CD8-positive, alpha-beta memory T cell (primary cell): ENCODE measurements at places on chromosomes 13 and 19.

DNA sequence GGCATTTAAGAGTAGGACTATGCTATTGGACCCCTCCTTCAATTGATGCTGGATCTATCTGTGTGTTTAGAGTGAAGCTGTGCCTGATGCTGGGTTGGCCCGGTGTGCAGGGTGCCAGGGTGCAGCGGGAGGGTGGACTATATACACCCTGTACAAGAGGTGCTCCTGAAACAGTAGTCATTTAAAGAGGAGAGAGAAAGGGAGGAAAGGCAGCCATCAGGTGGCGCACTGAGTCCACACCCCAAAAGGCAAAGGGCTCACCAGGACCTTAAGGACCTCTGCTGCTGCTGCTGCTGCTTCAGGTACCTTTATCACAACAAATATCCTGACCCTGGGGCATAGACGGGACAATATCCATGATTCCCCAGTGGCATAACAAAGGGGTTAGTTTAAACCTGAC is 39.4 kb downstream of the ZNF136 start:
- H3K36me3 ChIP-seq: no peaks in the 10 kb centered on the region
- peak; percentile 31 for DNase-seq
- no peaks in the 10 kb centered on the region for H3K4me1 ChIP-seq
- H3K27me3 ChIP-seq: no peaks in the 10 kb centered on the region
- no peak overlapping the region for H3K4me3 ChIP-seq
- no peak overlapping the region for H3K27ac ChIP-seq

- no peak for DNase-seq
- H3K36me3 ChIP-seq: no peaks in the 10 kb centered on the region
- H3K27ac ChIP-seq: peak overlapping the region; percentile 71
- H3K27me3 ChIP-seq: no peaks in the 10 kb centered on the region
- peaks cover 49% of the 10 kb centered on the region for H3K4me1 ChIP-seq
These were observed 555 bp downstream of the SAMD4B start for GRCh38 chr19:39342647-39343305.

DNA sequence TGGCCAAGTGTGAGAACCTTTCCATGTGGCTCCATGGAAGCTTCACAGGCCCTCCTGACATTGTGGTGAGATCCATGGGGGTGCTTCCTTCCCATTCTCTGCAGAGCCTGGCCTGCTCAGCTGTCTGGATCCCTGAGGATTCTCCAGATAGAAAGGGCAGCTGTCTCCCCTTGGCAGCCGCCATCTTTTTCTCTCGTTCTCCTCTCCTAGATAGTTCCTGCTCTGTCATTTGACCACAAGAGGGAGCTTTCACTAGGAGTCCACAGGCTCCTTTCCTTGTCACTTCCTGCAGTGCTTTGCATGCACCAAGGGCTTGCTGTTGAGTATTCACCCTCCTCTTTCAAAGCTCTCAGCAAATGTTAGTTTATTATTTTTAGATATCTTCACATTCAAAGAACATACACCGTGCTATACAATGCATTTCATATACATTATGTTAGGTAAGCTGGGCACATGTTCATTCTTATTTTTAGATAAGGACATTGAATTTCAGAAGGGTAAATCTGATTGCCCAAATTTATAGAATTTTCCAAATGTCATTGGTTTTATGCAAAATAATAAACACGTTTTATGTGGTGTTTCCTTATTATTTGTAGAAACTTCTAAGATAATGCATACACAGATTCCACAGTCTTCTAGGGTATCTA is 133.2 kb downstream of the FRY start:
- no peak overlapping the region for H3K4me3 ChIP-seq
- H3K27ac ChIP-seq: no peak overlapping the region
- H3K4me1 ChIP-seq: no peaks in the 10 kb centered on the region
- H3K36me3 ChIP-seq: no peaks in the 10 kb centered on the region

- peak; percentile 80 for DNase-seq
- H3K27me3 ChIP-seq: no peaks in the 10 kb centered on the region
These were observed at the start of gene ZNF570 for GRCh38 chr19:37468961-37469777. ZNF570 (plus strand) TSS chr19:37469356; CDS start chr19:37470355, 999 bp downstream.

DNA sequence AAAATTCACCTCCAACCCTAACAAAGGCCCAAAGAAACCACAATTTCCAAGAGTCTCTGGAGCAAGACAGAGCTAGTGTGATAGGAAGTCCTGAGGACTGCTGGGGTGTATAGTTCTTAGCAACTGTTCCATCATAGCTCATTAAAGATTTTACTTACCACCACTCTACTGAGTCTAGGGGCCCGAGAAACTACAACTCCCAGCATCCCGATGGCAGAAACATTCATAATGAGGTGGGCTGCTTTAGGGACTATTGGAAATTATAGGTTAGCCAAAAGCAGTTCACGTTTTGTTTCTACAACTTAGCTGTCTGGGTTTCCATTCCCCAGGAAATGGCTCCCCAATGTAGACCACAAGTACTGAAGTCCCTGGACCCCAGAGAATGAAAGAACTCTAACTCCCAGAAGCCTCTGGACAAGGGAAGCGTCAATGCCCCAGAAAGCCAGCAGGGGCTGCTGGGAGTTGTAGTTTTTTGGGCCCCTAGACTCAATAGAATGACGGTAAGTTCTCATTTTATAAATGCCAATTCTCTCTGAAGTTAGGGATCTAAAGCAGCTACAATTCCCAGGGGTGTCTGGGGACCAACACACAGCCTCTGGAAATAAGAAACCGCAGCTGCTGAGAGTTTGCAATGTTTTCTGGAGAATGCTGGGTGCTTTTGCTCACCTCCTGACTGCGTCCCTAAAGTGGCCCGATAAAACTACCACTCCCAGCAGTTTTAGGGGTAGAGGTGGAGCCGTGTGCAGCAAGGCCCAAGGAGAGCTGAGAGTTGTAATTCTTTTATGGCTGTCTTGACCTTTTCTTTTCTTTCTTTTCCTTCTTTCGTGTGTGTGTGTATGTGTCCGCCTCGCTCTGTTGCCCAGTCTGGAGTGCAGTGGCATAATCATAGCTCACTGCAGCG is 11.1 kb downstream of the FTL start:
- DNase-seq: no peak
- H3K27me3 ChIP-seq: no peaks in the 10 kb centered on the region
- peaks cover 5% of the 10 kb centered on the region for H3K36me3 ChIP-seq
- H3K4me3 ChIP-seq: no peak overlapping the region

GRCh38 chr13:100515410-100515800 is 73.2 kb downstream of the GGACT start:
- no peak overlapping the region for H3K4me3 ChIP-seq
- no peak overlapping the region for H3K27ac ChIP-seq
- H3K4me1 ChIP-seq: peaks cover 7% of the 10 kb centered on the region
- no peaks in the 10 kb centered on the region for H3K27me3 ChIP-seq

GRCh38 chr13:19817106-19817505 is 34.4 kb upstream of the PSPC1 start:
- H3K27ac ChIP-seq: no peak overlapping the region
- no peak for DNase-seq
- H3K4me3 ChIP-seq: no peak overlapping the region

DNA sequence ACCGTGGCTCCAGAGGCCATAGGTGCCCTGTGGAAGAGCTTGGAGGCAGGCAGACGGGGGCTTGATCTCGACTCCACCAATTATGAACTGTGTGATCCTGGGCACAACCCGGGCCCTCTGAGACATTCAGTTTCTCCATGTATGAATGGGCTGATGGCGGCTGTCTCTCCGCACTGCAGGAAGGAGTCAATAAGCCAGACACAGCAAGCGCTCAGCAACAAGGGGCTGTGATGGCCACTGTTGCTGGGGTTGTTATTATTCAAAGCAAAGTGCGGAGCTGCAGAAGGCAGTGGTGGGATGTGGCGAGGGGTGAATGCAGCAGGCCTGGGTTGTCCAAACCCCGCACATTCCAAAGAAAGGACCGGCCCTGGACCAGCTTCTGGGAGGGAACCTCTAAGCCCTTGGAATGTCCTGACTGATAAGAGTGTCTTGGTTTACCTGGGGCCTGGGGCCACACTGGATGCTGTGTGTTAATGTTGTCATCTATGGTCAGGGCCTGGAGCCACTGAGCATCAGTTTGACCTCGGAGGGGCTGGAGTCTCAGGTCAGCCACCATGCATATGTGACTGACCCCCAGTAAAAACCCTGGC is 8.3 kb downstream of the TMEM143 start:
- no peaks in the 10 kb centered on the region for H3K36me3 ChIP-seq
- no peaks in the 10 kb centered on the region for H3K4me1 ChIP-seq
- H3K27ac ChIP-seq: no peak overlapping the region
- H3K4me3 ChIP-seq: no peak overlapping the region
- DNase-seq: no peak

DNA sequence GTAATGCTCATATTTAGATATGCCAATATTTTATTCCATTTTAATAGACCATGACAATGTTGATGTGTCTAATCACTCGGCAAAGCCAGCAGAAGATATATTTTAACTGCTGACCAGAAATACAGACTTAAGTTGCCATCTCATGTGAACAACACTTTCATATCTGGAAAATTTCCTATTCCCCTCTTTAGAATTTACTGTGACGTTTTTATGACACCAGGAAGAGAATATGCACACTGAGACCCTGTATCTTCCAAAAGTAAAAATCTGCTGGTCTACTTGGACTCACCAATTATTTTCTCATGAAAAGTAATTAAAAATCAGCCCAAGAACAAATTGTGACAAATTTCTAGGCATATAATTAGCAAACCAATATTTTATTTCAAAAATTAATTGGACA is 2.1 kb downstream of the PROSER1 start:
- H3K4me1 ChIP-seq: peaks cover 35% of the 10 kb centered on the region
- no peak for DNase-seq
- peak overlapping the region; percentile 90 for H3K4me3 ChIP-seq

DNA sequence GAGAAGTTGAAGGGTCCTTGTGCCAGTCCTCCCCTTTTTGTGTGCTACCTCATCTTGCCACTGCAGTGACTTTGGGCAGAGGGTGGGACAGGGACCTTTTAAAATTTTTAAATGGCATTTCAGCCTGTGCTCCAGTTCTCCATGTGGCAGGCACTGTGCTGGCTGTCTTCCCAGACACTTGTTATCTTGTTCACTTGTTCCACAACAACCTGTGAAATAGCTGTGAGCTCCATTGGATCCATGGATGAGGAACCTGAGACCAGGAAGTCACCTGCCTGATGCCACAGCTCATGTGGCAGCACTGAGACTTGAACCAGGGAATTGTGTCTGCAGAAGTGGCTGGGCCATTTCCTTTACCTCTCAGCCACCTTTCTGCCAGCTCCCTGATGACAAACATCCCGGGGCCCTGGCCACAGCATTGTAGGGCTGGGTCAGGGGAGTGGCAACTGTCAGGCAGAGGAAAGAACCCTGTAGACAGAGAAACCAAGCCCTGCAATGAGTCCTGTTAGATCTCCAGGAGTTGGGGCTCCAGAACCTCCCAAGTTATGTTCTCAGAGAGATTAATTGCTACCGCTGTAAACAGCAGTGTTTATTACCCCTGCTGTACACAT is 6.4 kb downstream of the EGLN2 start:
- H3K27me3 ChIP-seq: no peaks in the 10 kb centered on the region
- H3K4me1 ChIP-seq: peaks cover 93% of the 10 kb centered on the region
- peaks cover 20% of the 10 kb centered on the region for H3K36me3 ChIP-seq
- peak overlapping the region; percentile 79 for H3K27ac ChIP-seq

GRCh38 chr19:16554776-16555175 is 12.5 kb upstream of the CHERP start:
- no peak overlapping the region for H3K27ac ChIP-seq
- H3K4me3 ChIP-seq: no peak overlapping the region
- no peaks in the 10 kb centered on the region for H3K27me3 ChIP-seq

DNA sequence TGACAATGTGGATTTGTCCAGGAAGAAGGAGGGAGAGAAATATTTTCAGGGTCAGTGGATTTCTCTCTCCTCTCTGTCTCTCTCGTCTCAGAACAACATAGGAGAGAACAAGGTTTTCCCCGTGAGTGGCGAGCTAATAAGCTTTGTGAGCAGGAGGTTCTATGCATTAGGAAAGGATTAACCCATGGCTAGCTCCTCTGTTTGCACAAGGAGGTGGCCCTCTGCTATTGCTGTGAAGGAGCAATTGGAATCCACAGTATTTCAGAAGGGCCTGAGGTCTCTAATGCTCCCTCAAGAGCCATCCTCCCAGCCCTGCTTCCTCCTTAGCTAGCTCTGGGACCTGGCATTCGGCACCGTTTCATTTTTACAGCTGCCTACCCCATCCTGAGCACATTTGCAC is 288.9 kb upstream of the MAB21L1 start:
- H3K4me1 ChIP-seq: no peaks in the 10 kb centered on the region
- peaks cover 4% of the 10 kb centered on the region for H3K27me3 ChIP-seq
- H3K36me3 ChIP-seq: no peaks in the 10 kb centered on the region
- H3K4me3 ChIP-seq: no peak overlapping the region
- no peak for DNase-seq

- no peaks in the 10 kb centered on the region for H3K27me3 ChIP-seq
- H3K36me3 ChIP-seq: no peaks in the 10 kb centered on the region
- no peak for DNase-seq
- peaks cover 36% of the 10 kb centered on the region for H3K4me1 ChIP-seq
These were observed 4.2 kb downstream of the FNDC3A start for GRCh38 chr13:48979892-48980291.

DNA sequence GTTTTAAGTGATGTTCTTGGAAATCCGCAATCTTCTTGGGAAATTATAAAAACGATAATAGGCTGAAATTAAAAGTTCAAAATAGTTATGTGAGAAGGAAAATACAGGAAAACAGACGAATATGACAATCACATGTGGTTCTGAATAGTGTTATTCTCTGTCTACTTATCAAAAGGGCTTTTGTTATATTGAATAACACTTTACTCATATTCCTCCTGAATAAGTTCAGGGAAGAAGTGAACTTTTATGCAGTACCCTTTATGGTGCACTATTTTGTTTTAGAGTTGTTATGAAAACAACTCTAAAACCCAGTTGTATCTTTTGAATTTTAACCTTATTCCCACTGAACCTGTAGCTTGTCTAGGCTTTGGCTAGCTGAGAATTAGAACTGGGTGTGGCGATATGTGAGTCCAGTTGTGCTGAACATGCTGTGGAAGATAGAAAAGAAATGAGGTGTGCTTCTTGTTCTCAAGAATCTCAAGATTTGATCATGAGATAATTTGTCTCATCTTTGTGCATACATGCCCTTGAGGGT is 384.4 kb downstream of the LMO7 start:
- no peaks in the 10 kb centered on the region for H3K27me3 ChIP-seq
- no peak overlapping the region for H3K27ac ChIP-seq
- H3K4me1 ChIP-seq: no peaks in the 10 kb centered on the region
- no peaks in the 10 kb centered on the region for H3K36me3 ChIP-seq
- no peak overlapping the region for H3K4me3 ChIP-seq

DNA sequence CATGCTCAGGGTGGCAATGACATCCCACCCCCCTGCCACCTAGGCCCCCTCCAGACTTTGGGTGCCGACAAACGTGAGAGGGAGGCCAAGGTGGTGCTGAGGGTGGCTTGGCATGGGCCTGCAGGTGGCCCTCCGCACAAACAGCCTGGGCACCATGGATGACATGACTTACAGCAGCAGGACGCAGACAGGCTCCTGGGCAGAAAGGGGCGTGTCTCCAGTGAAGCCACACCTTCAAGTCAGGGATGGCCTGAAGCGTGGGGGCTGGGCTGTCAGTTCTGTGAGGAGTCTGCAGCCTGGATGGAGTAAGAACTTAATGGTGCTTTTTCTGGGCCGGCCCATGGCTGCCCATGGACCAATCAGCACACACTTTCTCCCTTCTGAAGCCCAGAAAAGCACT is 25.3 kb downstream of the POMP start:
- H3K4me3 ChIP-seq: no peak overlapping the region
- DNase-seq: no peak
- no peaks in the 10 kb centered on the region for H3K27me3 ChIP-seq
- no peaks in the 10 kb centered on the region for H3K36me3 ChIP-seq
